ENCODE measurements at places on chromosomes 1 and 21.

- no peak for DNase-seq
Measured at GRCh38 chr1:53838654-53838974, 518 bp upstream of the NDC1 start.

GRCh38 chr1:45848714-45849113 is 45.3 kb downstream of the MAST2 start:
- DNase-seq: no peak

DNA sequence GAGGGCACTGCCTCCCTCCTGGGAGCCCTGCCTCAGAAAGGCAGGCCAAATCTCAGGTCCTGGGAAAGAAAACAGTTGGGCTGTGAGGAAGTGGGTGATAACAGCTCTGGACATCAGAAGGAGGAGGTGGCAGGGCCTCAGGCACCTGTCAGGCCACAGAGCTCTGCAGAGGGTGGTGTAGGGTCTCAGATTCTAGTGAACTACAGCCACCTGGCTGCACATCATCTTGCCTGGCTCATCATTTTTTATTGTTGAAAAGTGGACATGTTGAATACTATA is 15.3 kb upstream of the ZNF678 start:
- no peak for DNase-seq

GRCh38 chr21:14870853-14871149 is 194.0 kb downstream of the NRIP1 start:
- DNase-seq: no peak

- DNase-seq: no peak
Measured at GRCh38 chr1:109641861-109642260, 14.0 kb upstream of the GSTM4 start.

- no peak for DNase-seq
Measured at GRCh38 chr1:223732993-223733798, 20.9 kb downstream of the CAPN2 start.

GRCh38 chr1:214475746-214476145 is 75.7 kb downstream of the PTPN14 start:
- no peak for DNase-seq

GRCh38 chr1:8462371-8462892 is 144.5 kb downstream of the SLC45A1 start:
- no peak for DNase-seq

GRCh38 chr1:155004352-155005075 is 1.9 kb downstream of the ZBTB7B start:
- no peak for DNase-seq

GRCh38 chr1:160797271-160797709 is 1.3 kb downstream of the LY9 start:
- DNase-seq: no peak

- no peak for DNase-seq
Measured at GRCh38 chr1:102897557-102897956, 210.8 kb downstream of the COL11A1 start.

- no peak for DNase-seq
Measured at GRCh38 chr1:233042834-233043233, 92.4 kb downstream of the NTPCR start.

DNA sequence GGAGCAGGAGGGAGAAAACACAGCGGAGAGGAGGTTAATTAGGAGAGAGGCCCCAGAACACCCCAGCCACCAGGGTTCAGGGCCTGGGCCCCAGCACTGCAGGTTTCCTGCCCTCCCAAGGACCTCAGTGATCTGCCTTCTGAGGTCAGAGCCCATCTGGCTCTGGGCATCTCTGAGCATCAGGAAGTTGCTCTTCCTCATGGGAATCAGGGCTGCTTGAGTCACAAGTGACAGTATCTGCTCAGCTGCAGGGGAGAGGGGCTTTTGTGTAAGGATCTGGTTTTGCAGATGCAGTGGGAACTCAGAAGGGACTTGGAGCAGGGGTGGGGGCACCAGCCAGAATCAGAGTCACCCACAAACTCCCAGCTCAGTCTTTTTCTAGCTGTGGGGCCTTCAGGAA is 472.1 kb downstream of the PTPRU start:
- DNase-seq: no peak

DNA sequence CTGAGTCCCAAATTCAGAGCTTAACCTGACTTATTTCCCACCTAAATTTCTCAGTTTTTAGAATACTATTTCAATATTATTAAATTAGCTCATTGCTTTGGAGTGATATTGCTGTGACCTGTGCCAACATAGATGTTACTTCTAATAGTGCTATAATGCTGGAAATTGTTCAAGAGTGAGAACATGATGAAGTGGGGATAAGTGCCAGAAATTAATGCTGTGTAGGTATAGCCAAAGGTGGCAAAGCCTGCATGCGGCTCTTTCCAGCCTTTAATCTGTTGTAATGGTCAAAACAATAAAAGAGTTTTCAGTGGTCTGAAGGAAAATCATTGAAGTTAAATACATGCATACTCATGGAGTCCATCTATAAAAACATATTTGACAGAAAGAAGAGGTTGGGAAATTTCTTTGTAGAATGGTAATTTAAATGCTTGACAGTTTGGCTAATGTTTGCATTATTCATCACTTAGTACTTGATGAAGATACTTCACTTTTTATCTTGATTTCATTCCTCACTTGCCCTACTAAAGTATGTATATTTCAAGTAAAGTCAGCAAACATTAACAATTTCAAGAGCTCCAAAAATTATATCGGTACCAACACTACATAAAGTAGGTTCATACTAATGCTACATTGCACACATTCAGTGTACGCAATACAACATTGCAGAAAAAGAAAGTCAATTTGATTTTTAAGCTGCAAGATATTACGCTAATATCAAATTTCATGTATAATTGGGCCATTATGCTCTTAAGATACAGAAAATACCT is 82.1 kb downstream of the OLFM3 start:
- no peak for DNase-seq

GRCh38 chr21:25573409-25574206 is 33.7 kb downstream of the MRPL39 start:
- no peak for DNase-seq

GRCh38 chr1:228207381-228207810 is 448 bp upstream of the OBSCN start:
- DNase-seq: no peak

- no peak for DNase-seq
Measured at GRCh38 chr1:201219481-201220387, 29.1 kb downstream of the IGFN1 start.

GRCh38 chr21:27110956-27111355 is 144.1 kb upstream of the ADAMTS5 start:
- no peak for DNase-seq

- peak; percentile 64 for DNase-seq
Measured at GRCh38 chr1:154955718-154956543, at the start of gene PBXIP1. Gene PBXIP1 (minus strand): TSS chr1:154956099. CDS start chr1:154953721, 2,378 bp downstream.

DNA sequence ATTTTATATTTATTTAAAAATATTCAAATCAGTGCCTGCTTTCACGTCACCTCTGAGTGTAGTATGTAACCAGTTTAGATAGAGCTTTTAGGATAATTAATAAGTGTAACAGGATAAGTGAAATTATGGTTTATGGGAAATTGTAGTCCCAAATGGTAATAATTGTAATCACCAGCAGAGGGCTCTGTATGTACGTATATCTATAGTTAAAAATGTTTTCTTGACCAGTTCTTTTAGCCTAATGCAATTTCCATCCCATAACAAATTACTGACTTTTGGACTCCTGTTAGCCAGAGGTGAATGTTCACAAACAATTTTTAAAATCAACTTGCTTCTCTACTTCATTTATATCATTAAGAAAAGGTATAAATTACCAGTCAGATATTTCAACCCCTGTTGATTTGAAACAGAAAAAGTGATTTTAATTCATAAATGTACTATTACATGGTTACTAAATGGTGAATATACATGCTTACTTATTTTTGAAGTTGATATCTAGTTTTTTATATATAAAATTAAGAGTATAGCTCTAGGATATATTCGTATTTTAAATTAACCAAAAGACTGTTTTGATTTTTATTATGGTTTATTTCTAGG is 25.3 kb downstream of the SLC30A7 start:
- no peak for DNase-seq

Measured in stimulated activated CD4-positive, alpha-beta T cell treated with anti-CD3 and anti-CD28 coated beads, Interleukin-15, amount 100 ng/mL, for 1 hour (primary cell).